Amygdala (tissue), 56 donors: ENCODE measurements at places on chromosomes 4 and X.

DNA sequence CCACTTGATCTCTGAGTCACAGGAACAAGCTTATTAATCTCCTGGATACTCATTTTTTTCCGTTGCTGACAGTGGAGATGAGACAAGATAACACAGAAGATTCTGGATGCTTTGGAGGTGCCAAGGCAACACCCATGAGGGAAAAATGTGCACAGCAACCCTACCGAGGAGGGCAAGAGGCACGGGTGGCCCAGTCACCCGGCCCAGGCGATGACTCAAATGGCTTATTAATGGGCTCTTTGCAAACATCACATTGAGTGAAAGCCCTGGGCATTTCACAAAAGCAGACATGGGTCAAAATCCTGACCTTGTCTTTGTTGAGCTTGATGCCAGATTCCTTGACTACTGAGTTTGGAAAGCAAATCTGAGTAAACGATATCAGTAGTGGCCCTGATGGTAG is 315.1 kb downstream of the STK32B start:
- DNase-seq: no peak

DNA sequence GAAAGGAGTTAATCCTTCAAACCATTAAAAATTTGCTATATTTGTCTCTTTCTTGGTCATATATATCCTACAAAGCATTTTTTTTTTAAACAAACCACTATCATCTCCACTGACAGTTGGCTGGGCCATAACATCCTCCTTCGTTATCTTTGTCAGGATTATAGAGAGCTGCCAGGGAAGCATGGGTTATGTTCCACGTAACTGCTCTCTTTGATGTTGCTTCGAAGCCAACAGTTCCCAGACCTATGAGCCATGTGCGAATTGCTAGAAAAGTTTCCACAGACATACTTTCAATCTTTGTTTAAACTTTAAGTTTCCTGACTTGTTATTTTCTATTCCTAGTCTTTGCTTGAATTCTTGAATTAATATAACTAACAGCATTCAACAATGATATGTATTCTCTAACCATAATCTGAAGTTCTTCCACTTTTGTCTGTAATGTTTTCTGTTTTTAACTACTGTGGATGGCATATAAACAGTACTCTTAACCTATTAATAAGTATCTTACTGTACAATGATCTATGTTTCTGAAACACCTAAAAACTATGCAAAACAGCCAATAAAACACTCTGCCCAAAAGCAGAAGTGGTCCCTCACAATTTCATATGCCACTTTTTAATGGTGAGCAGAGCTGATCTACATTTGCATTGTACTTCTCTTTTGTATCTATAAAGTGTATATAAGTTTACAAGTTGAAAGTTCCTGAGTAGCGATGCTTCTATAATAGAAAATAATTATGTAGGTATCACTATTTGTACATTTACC is 37.9 kb downstream of the EREG start:
- no peak for DNase-seq

- DNase-seq: no peak
Observed at GRCh38 chrX:14010566-14010965, 19.1 kb downstream of the GEMIN8 start.

DNA sequence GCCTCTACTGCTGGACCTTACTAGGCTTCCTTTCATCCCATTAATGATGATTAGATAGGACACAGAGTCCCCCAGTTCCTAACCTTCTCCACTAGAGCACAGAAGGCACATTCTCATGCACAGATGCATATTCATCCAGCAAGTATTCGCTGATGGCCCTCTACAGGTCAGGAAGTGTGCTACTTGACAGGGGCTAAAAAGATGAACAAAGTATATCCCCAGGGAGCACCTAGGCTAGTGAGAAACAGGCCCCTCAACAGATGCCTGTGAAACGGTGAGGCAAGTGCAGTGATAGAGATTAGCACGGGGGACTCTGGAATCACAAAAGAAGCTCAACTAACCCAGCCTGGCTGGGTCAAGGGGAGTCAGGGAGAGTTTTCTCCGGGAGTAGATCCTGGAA is 95.8 kb downstream of the MGST2 start:
- DNase-seq: no peak

DNA sequence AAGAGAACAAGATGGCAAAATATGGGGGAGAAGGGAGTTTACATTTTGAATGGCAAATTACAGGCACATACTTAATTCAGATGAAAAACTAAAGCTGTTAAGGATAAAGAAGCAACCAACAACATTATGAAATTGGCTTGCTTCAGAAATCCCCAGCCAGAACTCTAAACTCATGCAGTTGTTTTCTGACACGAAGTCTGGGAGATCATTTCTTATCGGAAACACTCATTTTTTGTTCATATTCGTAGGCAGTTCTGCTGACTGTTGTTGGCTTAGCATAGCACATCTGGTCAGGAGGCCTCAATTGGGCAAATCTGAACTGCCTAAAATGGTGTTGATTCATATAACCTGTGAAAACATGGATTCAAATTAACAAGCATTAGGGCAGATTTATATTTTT is 33.0 kb upstream of the ARHGAP6 start:
- DNase-seq: no peak

GRCh38 chr4:133856731-133857355 is 344.7 kb downstream of the PABPC4L start:
- no peak for DNase-seq

GRCh38 chr4:14671146-14671545 is 331.1 kb upstream of the CPEB2 start:
- no peak for DNase-seq

- DNase-seq: no peak
Observed at GRCh38 chr4:75306506-75306905, 207.7 kb downstream of the RCHY1 start.

DNA sequence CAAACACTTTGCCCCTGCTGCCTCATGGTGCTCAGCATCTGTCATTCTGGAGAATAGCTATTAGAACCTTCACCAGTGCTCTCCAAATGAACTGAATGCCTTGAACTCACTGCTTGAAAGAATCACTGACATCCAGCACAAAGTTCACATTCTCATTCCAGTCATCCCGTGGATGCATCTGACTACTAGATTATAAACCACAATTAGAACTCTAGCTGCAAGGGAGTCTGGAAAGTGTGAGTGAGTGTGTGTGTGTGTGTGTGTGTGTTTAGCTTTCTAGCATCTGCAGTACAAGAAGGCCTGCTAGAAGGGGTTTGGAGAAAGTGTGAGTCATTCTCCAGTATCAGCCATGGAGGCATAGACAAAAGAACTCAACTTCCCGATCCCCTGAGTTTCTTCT is 71.3 kb upstream of the DYNLT3 start:
- DNase-seq: no peak

DNA sequence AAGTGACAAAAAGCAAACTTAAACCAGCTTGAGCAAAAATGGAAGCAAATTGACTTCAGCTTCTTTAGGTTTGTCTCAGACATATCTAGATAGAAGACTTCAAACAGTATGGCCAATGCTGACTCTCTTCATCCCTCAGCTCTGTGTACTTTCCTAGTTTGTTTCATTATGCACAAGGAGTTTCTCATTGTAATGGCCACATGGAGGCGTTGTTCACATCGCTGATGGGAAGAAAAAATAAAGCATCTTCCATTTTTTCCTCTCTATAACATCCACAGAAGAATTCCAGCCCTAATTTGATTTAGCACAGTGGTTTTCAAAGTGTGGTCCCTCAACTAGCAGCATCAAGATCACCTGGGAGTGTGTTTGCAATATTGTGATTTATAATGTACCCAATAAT is 397.5 kb upstream of the PRKX start:
- no peak for DNase-seq

DNA sequence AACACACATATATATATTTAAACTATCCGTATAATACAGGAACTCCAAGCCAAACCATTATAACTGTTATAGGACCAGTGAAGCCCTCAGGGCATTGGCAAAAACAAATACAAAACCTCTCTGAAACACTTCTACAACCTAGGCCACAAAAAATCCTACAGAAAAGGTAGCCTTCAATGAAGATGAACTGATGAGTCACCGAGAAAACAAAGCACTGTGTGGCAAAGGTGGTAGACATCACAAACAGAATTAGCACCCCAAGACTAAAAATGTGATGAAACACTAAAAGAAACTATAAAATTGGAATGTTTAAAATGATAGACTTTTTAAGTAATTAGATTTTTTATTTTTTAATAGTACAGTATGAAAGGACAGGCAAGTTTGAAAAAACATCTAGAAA is 5.5 kb upstream of the HSPA4L start:
- DNase-seq: no peak

DNA sequence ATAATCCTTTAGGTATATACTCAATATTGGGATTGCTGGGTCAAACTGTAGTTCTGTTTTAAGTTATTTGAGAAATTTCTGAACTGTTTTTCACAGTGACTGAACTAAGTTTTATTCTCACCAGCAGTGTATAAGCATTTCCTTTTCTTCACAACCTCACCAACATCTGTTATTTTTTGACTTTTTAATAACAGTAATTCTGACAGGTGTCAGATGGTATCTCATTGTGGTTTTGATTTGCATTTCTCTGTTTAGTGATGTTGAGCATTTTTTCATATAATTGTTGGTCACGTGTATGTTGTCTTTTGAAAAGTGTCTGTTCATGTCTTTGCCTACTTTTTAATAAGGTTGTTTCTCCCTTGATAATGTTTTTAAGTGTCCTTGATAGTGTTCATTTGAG is 112.6 kb downstream of the LINC00632 start:
- DNase-seq: no peak

DNA sequence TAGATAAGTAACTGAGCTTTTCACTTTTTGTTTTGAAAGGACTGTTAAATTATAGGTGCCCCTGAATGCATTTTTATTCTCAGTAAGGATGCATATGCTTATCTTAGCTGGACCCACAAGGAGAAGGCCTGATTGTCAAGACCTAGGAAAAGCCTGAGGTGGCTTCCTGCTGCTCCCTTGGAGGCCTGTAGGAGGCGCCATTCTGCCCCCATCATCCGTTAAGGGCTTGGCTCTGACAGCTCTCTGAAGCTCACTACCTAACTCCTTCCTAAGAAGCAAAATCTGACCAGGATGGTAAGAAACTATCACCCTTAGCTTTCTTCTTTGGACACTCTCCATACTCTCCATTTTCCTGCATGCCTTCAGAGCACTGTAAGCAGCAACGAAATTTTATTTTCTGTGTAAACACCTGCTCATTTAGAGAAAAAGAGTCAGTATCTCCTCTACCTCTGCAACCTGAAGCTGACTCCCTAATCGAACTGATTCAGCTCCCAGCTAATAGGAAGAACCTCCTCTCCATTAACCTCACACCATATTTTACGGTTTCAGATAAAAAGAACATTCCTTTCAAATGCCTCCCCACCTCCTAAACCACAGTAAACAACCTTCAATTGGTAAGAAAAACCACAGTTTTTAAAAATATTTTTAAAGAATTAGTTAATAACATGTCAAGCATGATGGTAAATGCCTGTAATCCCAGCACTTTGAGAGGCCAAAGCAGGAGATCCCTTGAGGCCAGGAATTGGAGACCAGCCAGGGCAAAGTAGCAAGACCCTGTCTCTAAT is 73.4 kb upstream of the EDNRA start:
- no peak for DNase-seq

GRCh38 chr4:8835521-8836365 is 35.9 kb downstream of the HMX1 start:
- DNase-seq: no peak

- no peak for DNase-seq
Observed at GRCh38 chr4:170122252-170122651, 32.5 kb upstream of the AADAT start.

DNA sequence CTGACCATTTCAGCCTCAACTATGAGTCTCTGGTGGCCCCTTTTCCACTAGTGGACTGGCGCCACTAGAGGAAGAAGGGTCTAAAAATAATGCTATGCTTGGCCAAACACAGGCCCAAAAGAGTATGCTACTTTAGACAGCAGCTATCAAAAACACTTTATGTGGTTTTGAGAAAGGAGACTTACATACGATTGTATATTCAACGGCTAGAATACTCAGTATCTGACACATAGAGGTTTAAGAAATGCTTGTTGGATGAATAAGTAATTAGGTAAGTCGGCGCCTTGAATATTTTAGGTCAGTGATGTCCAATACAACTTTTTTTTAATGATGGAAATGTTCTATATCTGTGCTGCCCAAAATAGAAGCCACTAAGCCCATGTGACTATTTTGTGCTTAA is 25.7 kb upstream of the TMPRSS11A start:
- no peak for DNase-seq

DNA sequence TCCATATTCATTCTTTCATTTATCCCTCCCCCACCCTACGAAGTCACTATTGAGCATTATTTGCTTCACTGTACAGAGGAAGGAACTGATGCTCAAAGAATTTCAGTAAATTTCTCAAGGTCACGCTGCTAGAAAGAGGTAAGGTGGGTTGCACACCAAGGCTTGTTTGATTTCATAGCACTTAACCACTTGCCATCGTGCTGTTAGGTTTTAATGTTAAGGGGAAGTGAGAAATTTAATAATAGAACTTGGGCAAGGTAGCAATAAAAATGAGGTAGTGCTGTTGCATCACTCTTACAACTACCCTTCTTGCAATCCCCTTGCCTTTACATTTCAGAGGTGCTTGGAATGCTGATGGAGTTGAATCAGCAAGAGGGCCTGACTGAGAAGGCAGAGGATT is 343.1 kb downstream of the MID1IP1 start:
- DNase-seq: no peak

DNA sequence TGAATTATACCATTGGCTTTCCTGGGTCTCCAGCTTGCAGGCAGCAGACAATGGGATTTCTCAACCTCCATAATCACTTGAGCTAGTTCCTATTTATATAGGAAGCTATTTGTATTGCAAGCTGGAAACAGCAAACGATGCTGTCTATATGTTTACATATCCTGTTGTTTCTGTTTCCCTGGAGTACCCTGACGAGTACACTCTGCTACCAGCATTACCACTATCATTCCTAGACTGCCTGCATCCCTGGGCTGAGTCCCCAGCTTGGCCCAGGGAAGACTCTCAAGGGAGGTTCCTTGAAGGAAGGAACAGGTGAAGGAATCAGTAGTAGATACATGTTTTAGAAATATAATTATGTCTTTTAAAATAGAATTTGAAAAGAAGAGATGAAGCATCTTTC is 81.4 kb downstream of the EVC2 start:
- no peak for DNase-seq

- DNase-seq: no peak
Observed at GRCh38 chr4:139022835-139023234, 7.3 kb downstream of the NOCT start.

- DNase-seq: no peak
Observed at GRCh38 chr4:188266386-188266785, 127.1 kb downstream of the TRIML1 start.

GRCh38 chr4:111268769-111269414 is 646.0 kb upstream of the PITX2 start:
- no peak for DNase-seq

GRCh38 chrX:2696698-2697215 is 5.7 kb downstream of the CD99 start:
- no peak for DNase-seq

- DNase-seq: no peak
Observed at GRCh38 chrX:47170861-47171692, 22.6 kb upstream of the UBA1 start.

- DNase-seq: no peak
Observed at GRCh38 chr4:62528874-62529273, 1328.7 kb downstream of the ADGRL3 start.

DNA sequence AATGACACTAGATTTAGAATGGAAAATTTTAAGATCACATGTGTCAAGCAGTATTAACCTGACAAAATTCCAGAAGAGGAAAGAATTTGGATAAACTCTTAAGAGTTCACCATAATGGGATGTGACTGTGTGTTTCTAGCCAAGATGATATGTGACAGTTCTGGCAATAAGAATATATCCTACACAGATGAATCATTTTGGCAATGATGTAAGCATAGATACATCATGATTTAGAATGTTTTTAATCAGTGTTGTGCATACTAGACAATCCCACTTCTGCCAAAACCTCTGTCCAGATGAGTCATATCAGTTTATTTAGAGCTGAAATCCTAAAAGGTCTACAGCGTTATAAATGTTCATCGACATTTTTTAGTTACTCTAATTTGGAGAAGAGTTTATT is 48.8 kb downstream of the PTCHD1 start:
- no peak for DNase-seq
